ENCODE measurements at places on chromosomes 6 and 20.

DNA sequence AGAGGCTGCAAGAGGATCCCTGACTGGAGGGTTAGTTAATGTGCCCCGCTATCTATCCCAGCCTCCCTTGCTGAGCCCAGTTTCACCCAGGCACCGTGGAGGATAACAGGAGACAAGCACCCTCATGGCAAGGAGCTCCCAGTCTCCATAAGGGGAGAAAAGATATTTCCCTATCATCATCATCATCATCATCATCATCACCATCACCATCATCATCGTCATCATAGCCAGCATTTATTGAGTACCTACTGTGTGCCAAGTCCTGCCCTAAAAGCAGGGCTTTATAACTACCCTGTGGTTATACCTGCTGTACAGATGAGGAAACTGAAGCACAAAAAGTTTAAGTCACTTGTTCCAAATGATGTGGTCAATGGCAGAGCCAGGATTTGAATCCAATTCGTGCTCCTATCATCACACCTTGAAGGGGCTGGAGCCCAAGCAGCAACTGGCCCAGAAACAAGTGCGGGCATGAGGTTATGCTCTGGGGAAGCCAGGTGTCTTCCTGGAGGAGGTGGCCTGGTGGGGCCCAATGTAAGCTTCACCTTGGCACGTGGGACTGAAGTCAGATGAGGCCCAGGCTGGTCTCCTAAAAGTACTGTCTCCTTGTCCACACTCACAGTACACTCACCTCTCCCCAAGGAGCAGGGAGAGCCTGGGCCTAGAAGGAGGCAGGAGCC lies 10.0 kb downstream of the GLP1R start:
- no peak for DNase-seq

DNA sequence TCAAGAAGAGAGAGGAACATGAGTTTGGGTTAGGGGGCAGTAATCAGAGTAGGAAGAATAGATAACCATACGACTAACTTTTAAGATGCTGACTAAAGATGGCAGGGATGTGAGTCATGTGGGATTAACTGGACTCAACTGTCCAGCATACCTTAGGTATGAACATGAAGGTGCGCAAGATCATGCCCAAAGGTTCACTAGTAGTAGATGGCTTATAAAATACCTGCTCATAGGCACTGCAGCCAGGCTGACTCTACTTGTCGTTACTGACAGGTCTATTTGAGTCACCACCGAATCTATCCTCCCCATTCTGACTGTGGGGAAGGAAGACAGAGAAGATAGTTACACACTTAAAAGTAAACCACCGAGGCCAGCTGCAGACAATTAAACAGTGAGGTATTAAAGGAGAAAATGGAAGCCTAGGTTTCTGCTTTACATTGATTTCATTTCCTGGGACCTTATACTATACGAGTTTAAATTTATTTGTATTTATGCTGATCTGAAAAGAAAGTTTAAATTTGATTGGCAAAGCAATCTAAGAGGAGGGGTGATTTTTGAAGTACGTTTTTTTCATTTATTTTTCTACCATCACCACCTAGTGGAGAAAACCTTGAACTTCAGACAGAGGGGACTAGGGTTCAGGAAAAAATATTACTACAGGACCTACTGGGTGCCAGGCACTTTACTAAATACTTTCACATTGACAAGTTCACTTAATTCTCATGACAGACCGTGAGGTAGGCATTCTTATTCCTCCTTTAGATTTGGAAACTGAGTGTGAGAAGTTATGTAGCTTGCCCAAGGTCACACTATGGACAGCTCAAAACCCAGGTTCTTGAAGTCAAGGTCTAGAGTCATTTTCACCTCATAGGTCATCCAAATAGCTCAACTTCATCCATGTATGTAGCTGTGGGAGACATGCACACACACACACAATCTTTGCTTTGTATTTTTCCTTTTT lies 4.0 kb upstream of the WRNIP1 start:
- no peak for DNase-seq

GRCh38 chr20:20199361-20200160 lies 147.2 kb downstream of the CFAP61 start:
- DNase-seq: no peak

- DNase-seq: no peak
Measured at GRCh38 chr6:379410-380181, 12.0 kb upstream of the IRF4 start.
